NCI-H446 (cell line): ENCODE measurements at places on chromosomes 11 and 22.

- DNase-seq: no peak
These were observed 21.9 kb downstream of the CARS1 start for GRCh38 chr11:3035333-3035732.

- DNase-seq: no peak
These were observed 11.5 kb downstream of the P2RX3 start for GRCh38 chr11:57349491-57350274.

DNA sequence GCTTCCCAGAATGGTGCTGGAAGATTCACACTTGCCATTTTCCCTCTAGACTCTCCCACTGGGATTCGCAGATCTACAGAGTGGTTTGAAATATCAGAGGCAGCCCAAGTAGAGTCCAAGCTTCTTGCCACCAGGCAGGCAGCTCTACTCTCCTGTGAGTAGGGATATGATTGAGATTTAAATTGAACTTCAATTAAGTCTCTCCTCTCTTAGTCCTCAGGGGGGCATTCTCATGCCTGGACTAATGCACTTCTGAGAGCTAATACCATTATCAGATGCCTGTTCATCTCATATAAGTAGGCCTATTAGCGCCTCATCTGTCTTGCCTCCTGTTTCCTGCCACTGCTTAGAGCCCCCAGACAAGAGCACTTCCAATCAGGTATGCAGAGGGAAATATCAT lies 25.5 kb upstream of the AMPD3 start:
- DNase-seq: no peak

DNA sequence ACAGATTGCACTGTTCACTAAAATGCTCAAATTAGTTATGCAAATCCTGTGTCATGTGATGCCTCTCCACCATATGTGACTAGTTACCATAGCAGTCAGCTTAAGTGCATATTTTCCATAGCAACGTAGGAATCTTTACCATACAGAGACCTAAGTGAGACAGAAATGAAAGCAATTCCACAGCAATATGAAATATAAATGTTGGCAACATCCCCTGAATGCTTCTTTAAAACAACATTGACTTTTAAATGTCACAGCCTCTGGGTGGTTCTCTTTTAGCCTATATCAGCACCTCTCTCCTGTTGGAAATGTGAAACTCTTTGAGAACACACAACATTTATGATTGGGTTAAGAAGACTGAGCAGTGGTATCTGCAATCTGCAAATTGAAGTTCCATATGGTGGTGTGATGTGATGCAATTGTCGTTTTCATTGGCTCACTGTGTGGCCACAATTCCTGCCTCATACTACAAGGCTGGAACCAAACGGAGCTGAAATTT lies 814.6 kb downstream of the DLG2 start:
- no peak for DNase-seq

DNA sequence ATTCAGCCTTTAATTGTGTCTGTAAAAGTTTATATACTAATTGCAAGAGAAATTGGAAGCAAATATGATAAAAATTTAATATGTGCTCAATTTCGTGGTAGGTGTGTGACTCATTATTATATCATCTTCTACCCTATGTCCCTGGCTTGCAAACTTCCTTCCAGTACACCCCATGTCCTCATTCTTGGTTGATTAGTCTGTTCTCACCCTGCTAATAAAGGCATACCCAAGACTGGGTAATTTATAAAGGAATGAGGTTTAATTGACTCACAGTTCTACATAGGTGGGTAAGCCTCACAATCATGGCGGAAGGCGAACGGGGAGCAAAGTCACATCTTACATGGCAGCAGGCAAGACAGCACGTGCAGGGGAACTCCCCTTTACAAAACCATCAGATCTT lies 11.9 kb downstream of the MRGPRX3 start:
- no peak for DNase-seq

DNA sequence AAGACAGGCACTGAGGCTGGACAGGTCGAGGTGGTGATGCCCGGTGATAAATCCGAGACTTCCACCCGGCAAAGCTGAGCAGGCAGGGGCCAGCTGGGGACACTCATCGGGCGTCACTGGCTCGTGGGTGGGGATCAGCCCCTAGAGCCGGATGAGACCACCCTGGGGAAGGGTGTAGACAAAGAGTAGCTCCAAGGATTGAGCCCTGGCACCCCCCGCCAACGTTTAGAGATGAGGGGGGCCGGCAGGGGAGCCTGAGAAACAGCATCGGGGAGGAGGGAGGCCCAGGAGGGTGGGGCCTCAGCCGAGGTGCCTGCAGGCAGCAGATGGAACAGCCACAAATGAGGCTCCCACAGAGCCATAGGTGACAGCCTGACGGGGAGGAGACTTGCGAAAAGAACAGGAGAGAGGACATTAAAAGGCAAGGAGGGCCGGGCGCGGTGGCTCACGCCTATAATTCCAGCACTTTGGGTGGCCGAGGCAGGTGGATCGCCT lies 27.4 kb upstream of the CBX7 start:
- DNase-seq: no peak

- no peak for DNase-seq
These were observed 40.4 kb downstream of the PISD start for GRCh38 chr22:31621507-31622124.

- peak; percentile 95 for DNase-seq
These were observed 122.6 kb downstream of the APOL5 start for GRCh38 chr22:35840302-35840739.

GRCh38 chr11:1908618-1909017 lies 10.9 kb upstream of the TNNT3 start:
- DNase-seq: no peak

DNA sequence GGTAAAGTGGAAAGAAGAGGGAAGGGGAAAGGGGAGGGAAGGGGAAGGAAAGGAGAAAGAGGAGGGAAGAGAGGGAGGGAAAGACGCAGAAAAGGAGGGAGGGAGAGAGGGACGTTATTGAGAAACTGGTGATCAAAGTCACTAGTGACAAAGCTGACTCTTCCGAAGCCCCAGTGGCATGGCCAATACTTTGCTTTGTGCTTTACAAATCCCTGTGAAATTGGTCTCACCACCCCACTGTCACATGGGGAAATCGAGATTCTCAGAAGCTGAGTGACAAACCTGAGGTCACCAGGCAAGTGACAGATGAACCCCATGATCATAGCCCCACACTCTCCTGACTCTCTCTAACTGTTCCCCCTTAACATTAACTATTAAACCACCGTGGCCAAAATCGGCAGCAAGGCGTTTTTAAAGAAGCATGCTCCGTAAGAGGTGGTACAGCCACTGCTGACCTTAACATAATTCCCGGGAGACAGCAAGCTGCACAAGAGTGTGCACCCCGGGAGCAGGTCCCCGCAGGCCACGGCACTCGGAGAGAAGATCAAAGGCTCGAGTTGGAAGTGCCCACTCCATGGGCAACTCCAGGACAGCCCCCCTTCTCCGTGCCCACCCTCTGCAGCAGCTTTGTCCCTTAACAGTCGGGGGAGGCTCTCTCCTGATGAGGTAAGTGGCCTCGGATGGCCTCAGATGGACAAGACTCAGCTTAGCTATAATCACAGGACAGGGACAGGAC lies 34.8 kb downstream of the CELSR1 start:
- DNase-seq: no peak

GRCh38 chr11:116580799-116581198 lies 192.0 kb downstream of the BUD13 start:
- DNase-seq: peak; percentile 75

GRCh38 chr11:115256397-115257197 lies 247.6 kb downstream of the CADM1 start:
- DNase-seq: no peak

DNA sequence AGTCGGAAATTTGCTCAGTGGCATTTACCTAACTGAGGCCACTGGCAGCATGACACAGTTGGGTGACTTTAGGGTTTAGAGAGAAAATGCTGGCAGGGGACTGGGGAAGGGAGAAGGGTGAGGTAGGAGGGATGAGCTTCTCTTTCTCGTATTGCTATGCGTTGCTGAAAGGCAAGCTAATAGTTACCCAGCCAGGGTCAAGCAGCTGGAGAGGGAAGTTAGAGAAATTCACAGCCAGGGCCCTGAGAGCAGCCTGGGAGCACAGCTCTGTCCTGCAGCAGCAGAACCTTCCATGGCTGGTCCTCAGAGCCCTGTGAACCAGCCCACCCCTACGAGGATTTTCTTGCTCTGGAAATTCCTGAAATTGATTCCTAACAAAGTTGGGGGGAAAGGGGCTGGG lies 679.6 kb downstream of the NTM start:
- DNase-seq: no peak

GRCh38 chr11:429391-429790 lies 12.4 kb downstream of the ANO9 start:
- DNase-seq: no peak

DNA sequence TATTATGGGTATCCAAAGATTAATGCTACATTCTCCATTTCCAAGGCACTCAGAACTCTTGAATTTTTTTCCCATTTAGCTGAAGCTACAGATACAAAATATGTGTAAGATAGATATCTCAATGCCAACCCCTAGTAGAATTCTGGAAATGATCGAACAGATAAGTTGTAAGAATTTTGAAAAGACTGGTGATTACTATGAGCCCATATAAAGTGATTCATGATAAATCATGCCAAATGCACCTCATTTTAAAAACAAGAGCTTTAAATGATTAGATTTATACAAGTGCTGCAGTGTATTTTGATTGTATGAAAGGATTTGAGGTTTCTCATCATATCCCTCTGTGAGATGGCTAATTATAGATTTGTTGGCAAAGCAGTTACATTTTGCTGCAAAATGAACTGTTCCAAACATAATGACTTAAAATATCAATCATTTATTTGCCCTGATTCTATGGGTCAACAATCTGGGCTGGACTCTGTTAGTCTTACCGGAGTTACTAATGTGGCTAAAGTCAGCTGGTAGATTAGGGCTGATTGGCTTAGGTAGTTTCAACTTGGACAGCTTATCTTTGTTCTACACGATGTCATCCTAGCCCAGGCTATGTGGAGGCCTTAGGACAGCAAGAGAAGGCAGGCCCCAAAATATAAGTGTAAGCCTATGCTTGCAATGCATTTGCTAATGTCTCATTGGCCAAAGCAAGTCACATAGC lies 3.4 kb downstream of the OR10V1 start:
- DNase-seq: no peak

GRCh38 chr11:120249279-120250262 lies 9.6 kb downstream of the POU2F3 start:
- no peak for DNase-seq

GRCh38 chr11:48129697-48130395 lies 86.8 kb upstream of the OR4B1 start:
- no peak for DNase-seq

DNA sequence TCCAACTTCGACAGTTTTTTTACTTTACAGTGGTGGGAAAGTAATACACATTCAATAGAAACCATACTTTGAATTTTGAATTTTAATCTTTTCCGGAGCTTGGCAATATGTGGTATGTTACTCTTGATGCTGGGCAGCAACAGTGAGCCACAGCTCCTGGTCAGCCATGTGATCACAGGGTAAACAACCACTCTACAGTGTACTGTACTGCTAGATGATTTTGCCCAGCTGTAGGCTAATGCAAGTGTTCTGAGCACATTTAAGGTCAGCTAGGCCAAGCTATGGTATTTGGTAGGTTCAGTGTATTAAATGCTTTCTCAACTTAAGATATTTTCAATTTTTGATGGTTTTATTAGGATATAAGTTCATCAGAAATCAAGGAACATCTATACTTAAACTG lies 48.7 kb upstream of the GRIK4 start:
- no peak for DNase-seq

DNA sequence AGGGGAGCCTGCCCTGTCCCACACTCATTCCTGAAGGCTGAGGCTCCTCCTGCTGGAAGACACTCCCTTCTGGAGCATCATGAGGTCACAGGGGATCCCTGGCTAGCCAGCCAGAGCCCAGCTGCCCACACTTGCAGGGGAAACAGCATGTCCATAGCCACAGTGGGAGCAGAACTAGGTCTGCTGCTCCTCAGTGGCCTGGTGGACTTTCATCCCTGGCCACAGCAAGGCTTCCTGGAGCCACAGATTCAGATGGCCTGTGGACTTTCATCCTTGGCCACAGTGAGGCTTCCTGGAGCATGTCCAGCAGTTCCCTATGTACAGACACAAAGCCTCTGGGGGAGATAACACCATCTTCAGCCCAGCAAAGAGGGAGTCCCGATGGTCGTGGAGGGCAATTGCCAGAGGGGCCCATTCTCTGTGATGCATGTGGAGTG lies 5.9 kb upstream of the APOL6 start:
- no peak for DNase-seq

GRCh38 chr22:43955883-43956782 lies 891 bp downstream of the SAMM50 start:
- no peak for DNase-seq

DNA sequence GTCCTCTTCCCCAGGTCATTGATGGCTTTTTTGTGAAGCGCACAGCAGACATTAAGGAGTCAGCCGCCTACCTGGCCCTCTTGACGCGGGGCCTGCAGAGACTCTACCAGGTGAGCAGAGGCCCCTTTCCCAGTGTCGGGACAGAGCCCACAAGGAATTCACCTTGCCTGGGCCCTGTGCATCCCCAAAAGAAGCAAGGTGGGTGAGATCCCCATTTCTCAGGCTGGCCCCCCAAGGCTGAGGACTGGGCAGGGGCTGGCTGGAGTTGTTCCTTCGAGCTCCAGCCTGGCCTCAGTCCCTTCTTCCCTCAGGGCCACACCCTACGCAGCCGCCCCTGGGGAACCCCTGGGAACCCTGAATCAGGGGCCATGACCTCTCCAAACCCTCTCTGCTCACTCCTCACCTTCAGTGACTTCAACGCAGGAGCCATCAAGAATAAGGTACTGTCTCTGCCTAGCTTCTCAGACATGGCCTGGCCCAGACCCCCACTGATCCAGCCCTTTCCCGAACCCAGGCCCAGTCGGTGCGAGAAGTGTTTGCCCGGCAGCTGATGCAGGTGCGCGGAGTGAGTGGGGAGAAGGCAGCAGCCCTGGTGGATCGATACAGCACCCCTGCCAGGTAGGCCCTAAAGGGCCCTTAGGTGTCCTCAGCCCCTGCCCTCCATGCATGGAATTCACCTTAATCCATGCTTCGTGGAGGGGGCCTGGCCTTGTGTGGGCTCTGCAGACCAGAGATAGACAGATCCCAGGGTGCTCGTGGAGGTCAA lies 4.7 kb downstream of the MUS81 start:
- no peak for DNase-seq

GRCh38 chr11:126202646-126203359 lies 8.6 kb downstream of the RPUSD4 start:
- no peak for DNase-seq

- DNase-seq: peak; percentile 21
These were observed 48.7 kb upstream of the ZBED5 start for GRCh38 chr11:10906521-10906920.

DNA sequence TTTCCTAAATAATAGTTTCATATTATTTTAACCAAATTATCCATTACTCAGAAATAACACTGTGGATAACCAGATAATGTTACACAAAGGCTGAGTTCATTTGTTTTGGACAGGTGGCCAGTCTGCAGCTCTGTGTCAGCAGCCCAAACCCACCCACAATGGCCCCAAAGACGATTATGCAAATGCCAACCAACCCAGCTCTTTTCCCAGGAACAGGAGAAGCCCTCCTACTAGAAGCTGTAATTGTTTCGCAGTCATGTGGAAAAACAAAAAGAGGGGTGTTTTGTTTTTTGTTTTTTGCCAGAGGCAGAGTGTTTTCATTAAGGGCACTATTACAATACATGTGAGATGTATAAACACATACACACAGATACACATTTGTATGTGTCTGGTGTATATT lies 102.1 kb downstream of the FCHSD2 start:
- DNase-seq: no peak
